ENCODE measurements at places on chromosomes 3 and 15.

DNA sequence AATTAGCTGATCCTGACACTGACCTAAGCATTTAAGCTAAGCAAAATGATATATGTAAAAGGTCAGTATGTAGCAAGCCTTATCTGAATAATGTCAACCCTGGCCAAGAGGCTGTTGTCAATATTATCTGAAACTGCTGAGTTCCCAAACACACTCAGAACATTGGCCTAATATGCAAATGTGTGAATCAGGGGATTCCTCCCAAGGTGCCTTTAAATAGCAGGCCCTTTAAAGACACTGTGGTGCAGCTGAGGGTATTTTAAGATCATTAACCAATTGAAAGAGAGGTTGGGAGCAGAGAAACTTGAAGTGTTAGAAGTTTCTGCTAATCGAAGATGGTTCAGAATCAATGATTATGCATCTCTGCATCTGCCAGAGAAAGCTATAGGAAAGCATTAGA, 207.0 kb downstream of the NTRK3 start:
- DNase-seq = no peak

DNA sequence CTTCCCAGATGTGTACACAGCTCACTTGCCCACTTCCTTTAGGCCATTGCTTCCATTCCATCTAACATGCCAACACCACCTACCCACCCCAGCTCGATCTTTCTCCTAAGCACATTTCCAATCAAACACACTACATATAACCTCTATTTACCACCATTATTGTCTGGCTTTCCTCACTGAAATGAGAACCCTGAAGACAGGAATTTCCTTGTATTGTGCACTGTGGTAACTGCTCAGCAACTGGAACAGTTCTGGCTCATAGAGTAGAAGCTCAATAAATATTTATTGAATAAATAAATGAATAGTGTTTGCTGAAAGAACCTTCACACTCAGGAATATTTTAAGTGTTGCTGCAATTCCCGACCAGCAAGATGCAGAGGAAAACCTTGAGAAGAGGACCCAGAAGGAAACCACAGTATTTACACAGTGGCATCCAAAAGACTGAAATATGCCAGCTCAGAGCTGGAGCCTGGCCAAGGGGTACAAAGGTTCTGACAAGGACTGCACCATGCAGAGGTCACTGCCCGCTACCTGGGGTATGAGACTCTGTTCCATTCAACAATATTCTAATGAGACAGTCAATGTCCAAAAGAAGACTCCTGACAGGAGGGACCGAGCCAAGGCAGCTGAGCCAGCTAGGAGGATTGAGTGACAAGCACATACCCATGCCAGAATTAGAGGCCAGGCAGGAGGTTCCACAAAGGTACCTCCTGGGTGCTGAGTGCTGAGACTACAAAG, 168.8 kb downstream of the NUP210 start:
- no peak for DNase-seq

GRCh38 chr3:134232151-134232550, 18.5 kb downstream of the RYK start:
- no peak for DNase-seq

DNA sequence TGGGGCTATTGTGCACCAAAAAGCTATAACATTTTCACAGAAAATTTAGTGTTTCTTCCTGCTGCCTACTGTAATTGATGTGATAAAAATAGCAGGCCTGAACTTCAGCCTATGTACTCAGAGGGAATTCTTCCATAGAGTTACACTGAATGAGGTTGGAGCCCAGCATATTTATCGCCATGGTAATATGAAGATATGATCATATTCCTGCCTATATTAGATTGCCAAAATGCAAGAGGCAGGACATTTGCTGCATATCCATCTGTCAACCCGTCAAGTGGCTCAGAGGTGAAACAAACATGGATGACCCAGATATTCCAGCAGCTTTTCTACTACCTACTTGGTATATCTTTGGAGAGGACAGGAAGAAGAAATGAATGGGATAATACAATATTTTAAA, 1150.6 kb downstream of the TBL1XR1 start:
- no peak for DNase-seq

- no peak for DNase-seq
These were observed 77.8 kb upstream of the WDR72 start for GRCh38 chr15:53837263-53837662.

DNA sequence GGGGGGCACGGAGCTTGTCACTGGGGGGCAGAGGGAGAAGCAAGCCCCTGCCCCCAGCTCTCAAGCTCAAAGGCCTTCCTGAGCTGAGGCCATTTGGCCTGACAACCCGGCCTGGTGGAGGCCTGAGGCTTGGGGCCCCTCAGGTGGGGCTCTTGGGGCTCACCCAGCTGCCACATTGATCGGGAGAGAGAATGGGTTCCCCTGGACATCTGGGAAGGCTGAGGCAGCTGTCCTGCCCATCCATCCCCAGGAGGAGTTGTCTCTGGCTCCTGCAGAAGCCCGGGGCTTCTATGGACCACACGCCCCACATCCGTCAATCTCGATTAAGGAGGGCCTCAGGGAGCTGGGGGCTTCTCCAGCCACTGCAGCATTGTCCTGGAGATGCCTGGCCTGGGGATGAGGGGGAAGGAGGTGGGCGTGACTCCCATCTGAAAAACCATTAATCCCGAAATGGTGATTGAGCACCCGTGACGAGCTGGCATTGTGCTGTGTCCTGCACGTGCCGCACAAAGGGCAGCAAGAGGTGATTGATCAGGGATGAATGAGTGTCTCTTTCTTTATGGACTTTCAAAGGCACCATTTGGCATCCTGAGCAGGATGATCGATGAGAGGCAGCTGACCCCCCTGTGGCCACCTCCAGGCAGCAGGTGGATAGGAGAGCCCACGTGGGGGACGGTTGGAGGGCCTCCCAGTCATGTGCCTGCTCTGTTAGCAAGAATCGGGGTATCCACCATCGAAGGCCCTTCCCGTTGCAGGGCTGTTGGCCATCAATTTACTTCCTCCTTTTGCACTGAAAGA, 17.2 kb upstream of the CRABP1 start:
- DNase-seq = no peak

DNA sequence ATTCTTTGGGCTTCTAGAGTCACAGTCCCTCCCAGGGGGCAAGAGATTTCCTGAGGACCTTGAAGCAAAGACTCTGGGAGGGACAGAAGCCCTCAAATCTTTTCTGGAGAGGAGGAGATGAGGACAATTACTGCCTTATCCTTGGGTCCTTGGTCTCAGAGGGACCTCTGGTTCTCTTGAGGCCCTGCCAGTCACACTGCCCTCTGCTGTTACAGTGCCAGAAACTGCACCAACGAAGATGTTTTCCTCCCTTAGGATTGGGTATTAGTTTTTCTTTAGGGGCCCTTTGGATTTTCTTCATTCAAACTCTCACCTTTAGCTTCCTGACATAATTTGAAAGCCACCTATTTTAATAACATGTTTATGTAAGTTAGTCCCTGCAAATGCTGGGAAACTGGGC, 58.2 kb upstream of the SCN5A start:
- DNase-seq = no peak

DNA sequence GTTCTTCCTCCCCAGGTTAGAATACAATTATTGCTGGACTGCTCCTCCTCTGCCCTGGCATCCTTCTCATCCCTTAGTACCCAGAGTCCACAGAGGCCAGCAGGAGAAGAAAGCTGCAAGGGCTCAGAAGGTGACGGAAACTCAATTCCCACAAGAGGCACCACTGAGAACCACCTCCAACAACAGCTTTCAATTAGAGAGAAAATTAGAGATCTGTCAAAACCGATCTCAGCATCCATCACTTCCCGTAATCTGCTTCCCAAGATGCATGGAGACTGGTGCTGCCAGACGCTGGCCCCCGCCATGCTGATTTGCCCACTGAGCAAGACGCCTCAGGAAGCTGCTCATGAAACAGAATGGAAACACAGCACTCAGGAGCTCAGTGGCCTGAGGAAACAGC, 135.0 kb upstream of the PRICKLE2 start:
- no peak for DNase-seq

DNA sequence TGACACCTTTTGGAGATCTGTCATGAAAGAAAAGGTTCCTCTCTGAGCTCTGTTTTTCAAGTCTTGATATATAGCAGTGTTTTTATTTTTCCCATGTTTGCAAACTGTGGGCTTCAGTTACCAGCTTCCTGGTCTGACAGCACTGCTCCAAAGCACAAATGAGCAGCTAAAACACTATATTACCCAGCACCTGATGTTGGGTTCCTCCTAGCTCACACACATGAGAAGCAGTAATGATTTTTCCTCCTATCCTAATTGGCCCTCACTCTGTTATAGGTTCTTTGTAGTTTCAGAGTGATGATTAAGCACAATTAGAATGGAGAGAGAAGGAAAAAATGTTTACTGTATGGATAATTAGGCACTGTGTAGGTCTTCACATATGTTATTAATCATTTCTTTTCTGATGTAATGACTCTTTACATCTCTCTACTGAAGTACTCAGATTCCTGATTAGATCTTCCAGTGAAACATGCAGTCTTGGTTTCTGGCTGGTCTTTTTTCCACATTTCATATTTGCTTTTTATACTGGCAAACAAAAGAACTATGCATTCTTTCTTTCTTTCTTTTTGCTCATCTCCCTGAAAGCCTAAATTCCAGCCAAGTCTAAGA, 939.7 kb downstream of the NSUN3 start:
- no peak for DNase-seq

DNA sequence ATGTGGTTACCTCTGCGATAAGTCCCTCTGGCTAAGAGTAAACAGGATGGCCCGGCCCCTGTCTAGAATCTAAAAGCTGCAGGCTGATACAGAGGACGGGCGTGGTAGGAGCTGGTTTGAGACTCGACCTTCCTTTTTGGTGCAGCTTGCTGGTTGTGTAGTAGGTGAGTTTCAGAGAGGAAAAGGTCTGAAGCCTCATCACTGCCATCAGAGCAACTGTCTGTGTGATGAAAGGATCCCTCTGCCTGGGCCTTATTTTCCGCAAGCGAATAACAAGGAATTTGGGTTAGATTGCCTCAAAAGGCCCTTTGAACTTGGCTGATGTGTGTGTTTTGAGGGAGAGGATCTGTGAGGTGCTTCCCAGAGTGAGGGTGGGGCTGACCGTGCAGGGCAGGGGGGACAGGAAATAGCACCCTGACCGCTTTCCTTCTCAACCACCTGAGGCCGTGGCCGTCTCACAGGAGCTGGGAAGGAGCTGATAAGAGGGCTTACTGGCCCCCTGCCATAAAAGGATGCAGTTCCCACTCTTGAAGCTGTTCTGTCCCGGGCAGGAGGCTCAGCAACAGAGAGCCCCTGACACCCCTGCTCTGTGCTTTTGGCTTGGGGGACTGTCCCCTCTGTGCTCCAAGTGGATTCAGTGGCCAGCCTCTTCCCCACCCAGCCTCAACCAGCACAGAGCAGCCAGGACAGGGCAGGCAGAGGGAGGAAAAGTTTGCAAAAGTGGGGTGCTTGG, 45.6 kb upstream of the TFRC start:
- DNase-seq = peak; percentile 62

DNA sequence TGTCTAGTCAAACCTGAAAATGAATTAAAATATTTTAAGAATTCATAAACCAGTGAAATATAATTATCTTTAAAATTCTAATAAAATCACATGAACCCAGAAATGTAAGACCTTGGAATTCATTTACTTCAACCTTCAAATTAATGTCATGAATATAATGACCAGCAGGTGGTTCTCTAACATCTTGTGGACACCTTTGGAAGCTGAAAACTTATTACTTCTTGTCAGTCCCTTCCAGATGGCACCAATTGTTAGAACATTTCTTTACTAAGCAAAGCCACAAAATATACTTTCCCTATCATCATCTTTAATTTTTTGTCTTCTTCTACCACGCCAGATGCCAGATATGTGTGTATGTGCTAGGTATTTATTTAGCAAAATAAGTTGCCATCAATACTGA, 240.0 kb downstream of the MBNL1 start:
- DNase-seq = no peak

DNA sequence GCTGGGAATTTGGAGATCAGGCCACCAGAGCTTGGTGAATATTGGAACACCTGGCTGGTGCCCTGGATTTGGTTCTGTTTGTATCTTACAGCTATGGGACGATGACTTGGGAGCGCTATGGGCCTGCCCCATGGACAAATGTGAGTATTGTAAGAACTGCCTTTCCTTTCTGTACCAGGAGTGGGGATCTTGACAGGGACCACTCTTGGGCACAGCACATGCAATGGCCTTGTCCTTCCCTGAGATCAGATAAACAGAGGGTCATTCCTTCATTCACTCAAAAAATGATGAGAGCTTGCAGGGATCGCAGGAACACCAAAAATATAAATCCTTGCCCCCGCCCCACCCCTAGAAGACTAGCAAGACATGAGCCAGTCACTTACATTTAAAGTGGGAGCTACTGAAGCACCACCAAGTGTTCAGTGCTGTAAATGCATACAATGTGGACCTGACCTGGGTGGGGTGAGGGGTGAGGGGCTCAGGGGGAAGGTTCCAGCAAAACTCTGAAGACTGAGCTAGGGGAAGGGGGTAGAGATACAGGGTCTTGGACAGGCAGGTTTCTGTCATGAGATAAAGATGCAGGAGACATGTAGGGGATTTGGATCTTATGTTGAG, 2.7 kb upstream of the CRELD1 start:
- no peak for DNase-seq

DNA sequence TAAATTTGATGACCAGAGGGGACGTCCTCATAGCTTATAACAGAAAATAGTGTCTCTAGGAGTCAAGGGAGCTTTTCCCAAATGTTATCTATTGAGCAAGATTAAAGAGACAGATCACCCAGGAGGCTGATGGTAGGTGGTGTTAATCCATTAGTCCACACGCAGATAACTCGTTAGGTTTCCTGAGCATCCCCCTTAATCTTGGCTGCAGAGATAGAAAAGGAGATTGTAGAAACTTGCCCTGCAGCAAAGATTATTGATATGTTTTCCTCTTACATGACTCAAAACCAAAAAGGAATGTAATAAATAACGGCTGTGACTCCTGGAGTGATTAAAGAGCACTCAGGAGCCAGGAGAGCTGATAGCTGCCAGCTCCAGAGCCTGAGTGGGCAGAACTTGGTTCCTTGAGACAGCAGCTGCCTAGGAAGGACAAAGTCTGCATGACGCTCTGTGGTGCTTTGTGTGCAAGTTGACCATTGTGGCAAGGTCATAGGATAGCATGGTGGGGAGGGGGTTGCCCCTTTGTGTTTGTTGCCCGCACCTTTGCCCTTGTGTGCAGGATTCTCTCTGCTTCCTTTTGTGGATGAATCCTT, 234.8 kb downstream of the PTPRG start:
- no peak for DNase-seq

- DNase-seq = no peak
These were observed 42.7 kb upstream of the ATP2B2 start for GRCh38 chr3:10547841-10548783.

DNA sequence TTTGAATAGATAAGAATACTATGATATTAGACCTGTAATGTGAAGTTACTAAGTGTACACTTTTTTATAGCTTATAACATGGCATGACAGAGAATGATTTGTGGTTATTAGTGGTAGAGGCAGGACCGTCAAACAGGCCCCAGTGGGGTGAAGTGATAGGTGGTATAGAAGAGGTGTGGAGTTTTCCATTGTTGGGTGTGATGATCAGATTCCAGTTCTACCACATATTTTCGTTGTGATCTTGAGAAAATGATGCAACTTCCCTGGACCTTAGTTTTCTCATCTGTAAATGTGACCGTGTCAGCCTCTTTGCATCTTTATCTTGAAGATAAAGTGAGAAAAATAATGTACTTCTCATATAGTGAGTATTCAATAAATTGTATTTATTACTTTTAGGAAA, 30.3 kb upstream of the UTS2B start:
- no peak for DNase-seq

Data from hematopoietic multipotent progenitor cell (in vitro differentiated cells).